Spinal cord (tissue), 10 donors: ENCODE measurements at places on chromosomes 4 and X. TPM values are rescaled to one million over a fixed set of nuclear protein-coding genes. Genes with fewer than 3 reads are reported as not detected.

VCX3A gene
- total RNA-seq = not detected

GRCh38 chrX:101668143-101668542, 8.5 kb upstream of the ARMCX2 start:
- H3K4me3 ChIP-seq = no peak overlapping the region
- no peaks in the 10 kb centered on the region for H3K4me1 ChIP-seq
- no peaks in the 10 kb centered on the region for H3K36me3 ChIP-seq
- no peak overlapping the region for H3K27ac ChIP-seq
- no peaks in the 10 kb centered on the region for H3K27me3 ChIP-seq

DNA sequence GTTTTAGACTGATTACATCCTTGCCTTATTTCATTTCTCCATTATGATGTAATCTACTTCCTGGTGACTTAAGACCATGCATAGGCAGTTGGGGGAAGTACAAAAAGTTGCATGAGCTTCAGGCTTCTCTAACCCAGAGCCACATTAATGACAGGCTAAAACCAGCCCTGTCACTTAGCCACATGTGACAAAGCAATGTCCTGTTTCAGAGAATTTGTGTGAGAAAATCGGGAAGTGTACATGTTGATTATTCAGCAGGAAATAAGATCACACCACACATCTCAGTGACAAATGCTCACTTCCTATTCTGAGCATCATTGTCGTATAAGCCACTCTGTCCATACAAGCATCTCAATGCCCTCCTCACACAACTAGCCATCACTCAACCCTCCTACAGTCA, 98.5 kb upstream of the MAGEB16 start:
- H3K4me3 ChIP-seq = no peak overlapping the region
- no peak overlapping the region for H3K27ac ChIP-seq
- no peaks in the 10 kb centered on the region for H3K4me1 ChIP-seq

DNA sequence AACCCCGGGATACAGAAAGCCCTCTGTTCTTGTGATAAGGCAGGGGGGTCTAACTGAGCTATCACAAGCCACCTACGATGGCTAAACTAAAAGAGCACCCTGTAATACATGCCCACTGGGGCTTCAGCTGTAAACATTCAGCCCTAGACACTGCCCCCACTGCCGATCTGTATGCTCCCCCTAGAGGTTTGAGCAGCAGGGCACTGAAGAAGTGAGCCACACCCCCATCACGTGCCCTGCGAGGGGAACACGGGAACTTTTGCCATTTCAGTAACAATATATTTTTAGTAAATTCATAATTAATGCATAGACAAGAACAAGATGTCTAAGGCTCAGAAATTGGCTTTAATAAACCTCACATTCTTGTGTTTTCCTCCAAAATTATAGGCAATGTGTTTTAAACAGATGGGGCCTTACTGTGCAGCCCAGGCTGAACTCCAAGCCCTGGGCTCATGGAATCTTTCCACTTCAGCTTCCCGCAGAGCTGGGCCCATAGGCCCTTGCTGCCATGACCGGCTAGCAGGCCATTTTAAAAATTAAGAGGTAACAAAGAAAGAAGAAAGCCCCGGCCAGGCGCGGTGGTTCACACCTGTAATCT, 235.3 kb upstream of the SFRP2 start:
- H3K27me3 ChIP-seq = no peaks in the 10 kb centered on the region
- no peak overlapping the region for H3K4me3 ChIP-seq
- no peak for DNase-seq
- no peak overlapping the region for H3K27ac ChIP-seq
- no peaks in the 10 kb centered on the region for H3K36me3 ChIP-seq

- peaks cover 34% of the 10 kb centered on the region for H3K4me1 ChIP-seq
- no peak overlapping the region for H3K27ac ChIP-seq
- DNase-seq = no peak
- H3K4me3 ChIP-seq = peak overlapping the region; percentile 36
- H3K27me3 ChIP-seq = peaks cover 43% of the 10 kb centered on the region
These were observed 672 bp downstream of the LONRF3 start for GRCh38 chrX:118974908-118975671.

DNA sequence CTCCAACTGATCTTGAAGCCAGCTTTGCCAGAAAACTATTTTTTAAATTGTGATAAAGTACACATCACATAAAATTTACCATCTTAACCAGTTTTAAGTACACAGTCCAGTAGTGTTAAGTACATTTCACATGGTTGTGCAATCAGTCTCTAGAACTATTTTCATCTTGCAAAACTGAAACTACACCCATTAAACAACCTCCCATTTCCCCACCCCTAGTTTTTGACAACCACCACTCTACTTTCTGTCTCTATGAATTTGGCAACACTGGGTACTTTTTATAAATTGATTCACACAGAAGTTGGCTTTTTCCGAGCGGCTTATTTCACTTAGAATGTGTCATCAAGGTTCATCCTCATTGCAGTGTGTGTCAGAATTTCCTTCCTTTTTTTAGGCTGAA, 31.0 kb downstream of the TRPC5 start:
- peaks cover 12% of the 10 kb centered on the region for H3K27me3 ChIP-seq
- DNase-seq = no peak
- no peaks in the 10 kb centered on the region for H3K36me3 ChIP-seq
- H3K27ac ChIP-seq = no peak overlapping the region

GRCh38 chrX:11464380-11464779, 171.2 kb downstream of the AMELX start:
- no peaks in the 10 kb centered on the region for H3K36me3 ChIP-seq
- DNase-seq = no peak
- no peaks in the 10 kb centered on the region for H3K27me3 ChIP-seq
- no peak overlapping the region for H3K4me3 ChIP-seq
- H3K4me1 ChIP-seq = no peaks in the 10 kb centered on the region
- H3K27ac ChIP-seq = no peak overlapping the region

DNA sequence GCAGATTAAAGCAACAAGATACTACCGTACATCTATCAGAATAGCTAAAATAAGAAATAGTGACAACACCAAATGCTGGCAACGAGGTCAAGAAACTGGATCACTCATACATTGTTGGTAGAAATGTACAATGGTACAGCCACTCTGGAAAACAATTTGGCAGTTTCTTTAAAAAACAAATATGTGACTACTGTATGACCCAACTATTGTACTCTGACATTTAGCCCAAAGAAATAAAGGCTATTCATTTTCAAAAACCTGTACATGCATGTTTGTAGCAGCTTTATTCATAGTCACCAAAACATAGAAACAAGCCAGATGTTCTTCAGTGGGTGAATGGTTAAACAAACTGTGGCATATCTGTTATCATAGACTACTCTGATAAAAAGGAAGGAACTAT, 8.2 kb downstream of the CLCN3 start:
- no peak for DNase-seq
- no peaks in the 10 kb centered on the region for H3K27me3 ChIP-seq
- no peaks in the 10 kb centered on the region for H3K4me1 ChIP-seq
- no peak overlapping the region for H3K4me3 ChIP-seq

GRCh38 chr4:123672987-123673386, 276.4 kb downstream of the SPRY1 start:
- no peak overlapping the region for H3K4me3 ChIP-seq
- DNase-seq = no peak
- H3K36me3 ChIP-seq = no peaks in the 10 kb centered on the region
- H3K4me1 ChIP-seq = no peaks in the 10 kb centered on the region
- no peak overlapping the region for H3K27ac ChIP-seq

DNA sequence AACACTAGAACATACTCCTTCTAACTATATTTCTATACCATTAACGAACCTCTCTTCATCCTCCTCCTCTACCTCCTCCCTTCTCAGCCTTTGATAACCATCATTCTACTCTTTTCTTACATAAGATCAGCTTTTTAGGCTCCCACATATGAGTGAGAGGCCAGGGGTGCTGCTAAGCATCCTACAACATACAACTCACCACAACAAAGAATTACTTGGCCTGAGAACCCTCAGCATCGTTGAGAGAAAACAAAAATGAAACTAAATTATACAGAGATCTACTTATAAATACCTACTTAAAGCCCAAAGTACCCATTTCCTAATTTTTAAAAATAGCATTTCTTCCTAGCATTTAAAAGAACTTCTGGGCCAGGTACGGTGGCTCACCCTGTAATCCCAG, 77.7 kb downstream of the CC2D2A start:
- H3K27me3 ChIP-seq = no peaks in the 10 kb centered on the region
- H3K4me1 ChIP-seq = no peaks in the 10 kb centered on the region
- DNase-seq = no peak

TMEM35A gene
- 18.5 TPM for total RNA-seq

DNA sequence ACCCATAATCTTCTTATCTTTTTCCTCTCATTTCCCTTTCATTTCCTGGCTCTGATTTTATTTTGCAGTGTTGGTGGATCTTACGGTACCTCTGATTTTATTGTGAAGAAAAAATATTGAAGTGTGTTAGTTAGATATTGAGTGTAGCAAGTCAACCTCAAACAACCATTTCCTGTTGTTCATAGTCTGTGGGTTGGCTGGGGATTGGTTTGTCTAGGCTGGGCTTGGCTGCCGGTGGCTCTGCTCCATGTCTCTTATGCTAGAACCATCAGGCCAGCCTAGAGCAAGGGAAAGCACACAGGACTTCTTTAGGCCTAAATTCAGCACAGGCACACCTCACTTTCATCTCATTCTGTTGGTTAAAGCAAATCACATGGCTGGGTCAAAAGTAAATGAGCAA, 383.1 kb upstream of the LCORL start:
- no peak overlapping the region for H3K4me3 ChIP-seq
- no peak overlapping the region for H3K27ac ChIP-seq
- no peak for DNase-seq
- H3K4me1 ChIP-seq = no peaks in the 10 kb centered on the region
- H3K36me3 ChIP-seq = no peaks in the 10 kb centered on the region

- H3K27me3 ChIP-seq = no peaks in the 10 kb centered on the region
- H3K4me3 ChIP-seq = no peak overlapping the region
- no peaks in the 10 kb centered on the region for H3K36me3 ChIP-seq
- H3K4me1 ChIP-seq = no peaks in the 10 kb centered on the region
These were observed 197.2 kb upstream of the VCX3A start for GRCh38 chrX:6732101-6732500.

GRCh38 chr4:10470505-10470904, 13.3 kb upstream of the ZNF518B start:
- H3K36me3 ChIP-seq = no peaks in the 10 kb centered on the region
- H3K27me3 ChIP-seq = no peaks in the 10 kb centered on the region
- H3K27ac ChIP-seq = no peak overlapping the region
- H3K4me1 ChIP-seq = no peaks in the 10 kb centered on the region
- H3K4me3 ChIP-seq = no peak overlapping the region

DNA sequence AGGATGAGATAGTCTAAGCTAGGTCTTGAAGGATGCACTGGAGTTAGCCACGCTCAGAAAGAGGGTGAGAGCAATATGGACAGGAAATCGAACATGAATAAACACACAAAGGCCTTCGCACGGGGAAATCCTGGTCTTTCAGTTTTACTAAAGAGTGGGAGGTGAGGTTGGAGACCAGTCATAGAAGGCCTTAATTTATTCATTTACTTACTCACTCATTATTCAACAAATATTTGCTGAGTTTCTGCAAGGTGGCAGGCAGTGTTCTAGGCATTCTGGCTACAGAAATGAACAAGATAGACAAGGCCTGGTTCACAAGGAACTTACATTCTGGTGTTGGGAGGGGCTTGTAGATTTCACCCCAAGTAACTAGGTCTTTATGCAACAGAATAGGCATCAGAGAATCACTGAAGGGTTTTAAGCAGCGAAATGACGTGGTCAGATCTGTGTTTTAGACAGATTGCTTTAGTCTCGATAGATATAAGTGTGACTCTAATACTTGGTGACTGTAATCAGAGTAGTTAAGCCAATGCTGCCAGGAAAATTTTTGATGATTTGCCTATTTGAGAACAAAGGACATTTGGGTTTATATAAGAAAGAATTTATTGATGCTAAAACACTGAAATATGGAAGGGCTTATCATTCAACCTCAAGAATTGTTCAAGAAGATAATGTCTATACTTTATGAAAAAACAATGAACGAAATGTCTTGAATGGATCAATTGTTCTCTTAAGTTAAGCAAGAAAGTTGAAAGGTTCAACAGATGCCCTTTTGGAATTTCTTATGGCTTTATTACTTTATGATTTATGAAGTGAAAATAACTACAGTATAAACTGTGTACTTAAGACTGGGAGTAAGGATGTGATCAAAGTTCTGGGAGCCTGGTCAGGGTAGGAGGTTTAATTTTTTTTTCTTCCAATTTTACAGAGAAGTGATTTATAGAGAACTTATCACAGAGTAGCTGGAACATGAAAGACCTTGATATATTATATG, 184.4 kb upstream of the CASK start:
- H3K27ac ChIP-seq = no peak overlapping the region
- no peaks in the 10 kb centered on the region for H3K36me3 ChIP-seq
- no peak overlapping the region for H3K4me3 ChIP-seq
- H3K4me1 ChIP-seq = no peaks in the 10 kb centered on the region
- H3K27me3 ChIP-seq = no peaks in the 10 kb centered on the region

CYSLTR1 gene
- 9.2 TPM for total RNA-seq

NRK gene
- 15.9 TPM for total RNA-seq

DNA sequence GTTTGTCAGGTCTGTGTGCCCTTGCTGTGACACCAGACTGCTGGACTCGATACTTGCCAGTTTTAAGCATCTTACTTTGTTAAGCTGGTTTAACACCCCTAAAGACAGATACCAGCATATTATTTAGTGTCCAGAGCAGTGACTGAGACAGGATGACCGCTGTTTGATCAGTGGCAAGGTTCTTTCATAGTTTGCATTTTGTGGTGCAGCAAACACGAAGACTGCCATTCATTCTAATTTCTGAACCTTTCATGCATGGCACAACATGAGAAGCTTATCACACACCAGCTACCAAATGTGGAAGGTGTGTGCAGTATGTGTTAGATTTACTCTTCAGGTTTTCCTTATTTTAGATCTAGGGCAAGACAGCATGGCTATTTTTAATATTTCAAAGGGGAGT, 28.2 kb downstream of the JADE1 start:
- H3K4me3 ChIP-seq = no peak overlapping the region
- H3K4me1 ChIP-seq = peaks cover 12% of the 10 kb centered on the region
- no peaks in the 10 kb centered on the region for H3K27me3 ChIP-seq
- no peak overlapping the region for H3K27ac ChIP-seq
- H3K36me3 ChIP-seq = peaks cover 10% of the 10 kb centered on the region
